Lung (tissue), 17 donors: ENCODE measurements at places on chromosomes 13 and 19. TPM values are rescaled to one million over a fixed set of nuclear protein-coding genes. Genes with fewer than 3 reads are reported as not detected.

The PCDH20 gene
- 1.3 TPM for polyA plus RNA-seq

The TMEM38A gene
- 3.8 TPM for polyA plus RNA-seq

GRCh38 chr13:24860770-24861169, 96.8 kb downstream of the RNF17 start:
- H3K4me3 ChIP-seq, result no peak overlapping the region
- no peak overlapping the region for H3K27ac ChIP-seq
- DNase-seq, result no peak
- H3K27me3 ChIP-seq, result no peaks in the 10 kb centered on the region

GRCh38 chr19:34429553-34429952, 1.4 kb downstream of the UBA2 start:
- DNase-seq, result no peak
- H3K27me3 ChIP-seq, result no peaks in the 10 kb centered on the region
- H3K4me1 ChIP-seq, result peaks cover 10% of the 10 kb centered on the region

GRCh38 chr19:11092181-11092538, 2.9 kb downstream of the LDLR start:
- H3K27me3 ChIP-seq, result no peaks in the 10 kb centered on the region
- no peak overlapping the region for H3K4me3 ChIP-seq
- peak overlapping the region; percentile 98 for H3K27ac ChIP-seq
- H3K4me1 ChIP-seq, result peaks cover 5% of the 10 kb centered on the region
- peak; percentile 53 for DNase-seq

GRCh38 chr13:113383089-113383488, 19.2 kb upstream of the GRTP1 start:
- H3K4me3 ChIP-seq, result no peak overlapping the region
- no peaks in the 10 kb centered on the region for H3K36me3 ChIP-seq
- no peak for DNase-seq
- H3K27me3 ChIP-seq, result no peaks in the 10 kb centered on the region
- peaks cover 2% of the 10 kb centered on the region for H3K4me1 ChIP-seq

GRCh38 chr13:112722433-112723263, 32.8 kb downstream of the ATP11A start:
- H3K36me3 ChIP-seq, result no peaks in the 10 kb centered on the region
- H3K4me1 ChIP-seq, result peaks cover 29% of the 10 kb centered on the region
- no peaks in the 10 kb centered on the region for H3K27me3 ChIP-seq
- peak; percentile 79 for DNase-seq

GRCh38 chr13:27044837-27045570, 126.6 kb downstream of the USP12 start:
- no peak for DNase-seq
- H3K27ac ChIP-seq, result no peak overlapping the region
- no peaks in the 10 kb centered on the region for H3K27me3 ChIP-seq

GRCh38 chr13:33353646-33354045, 68.1 kb upstream of the STARD13 start:
- H3K36me3 ChIP-seq, result no peaks in the 10 kb centered on the region
- no peak overlapping the region for H3K27ac ChIP-seq
- no peaks in the 10 kb centered on the region for H3K27me3 ChIP-seq
- DNase-seq, result no peak
- peaks cover 11% of the 10 kb centered on the region for H3K4me1 ChIP-seq
